Left forelimb (tissue), 1 donor: ENCODE measurements at places on chromosomes 7 and 10.

DNA sequence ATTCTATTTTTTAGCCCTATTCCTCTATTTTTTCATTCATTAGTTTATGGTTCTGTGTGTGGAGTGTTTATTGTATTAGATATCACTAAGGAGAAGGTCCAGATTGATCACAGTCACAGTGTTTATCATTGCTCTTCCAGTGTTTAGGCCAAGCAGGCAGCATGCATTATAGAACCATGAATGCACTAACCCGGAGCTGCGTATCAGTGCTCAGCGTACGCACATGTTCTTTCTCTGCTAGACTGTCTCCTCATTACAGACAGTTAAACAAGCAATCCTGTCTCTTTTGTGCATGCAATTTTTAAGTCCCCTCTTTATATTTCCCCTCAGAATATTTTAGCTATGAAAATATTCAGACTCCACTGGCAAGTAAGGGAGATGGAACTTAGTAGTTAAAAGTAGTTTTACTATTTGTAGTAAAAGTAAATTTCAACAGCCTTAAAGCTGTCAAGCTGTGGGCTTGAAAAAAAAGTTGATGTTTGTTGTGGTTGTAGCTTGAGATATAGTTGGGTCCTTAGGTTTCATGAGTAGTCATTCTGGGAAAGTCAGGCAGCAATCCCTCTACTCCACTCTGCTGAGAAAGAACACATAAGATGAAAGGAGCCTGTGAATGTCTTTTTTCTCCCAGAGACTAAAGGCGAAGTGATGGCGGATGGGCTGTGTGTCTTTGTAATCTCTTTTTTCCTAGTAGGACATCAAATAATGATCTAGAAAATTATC is 260.4 kb downstream of the CDK14 start:
- no peak for DNase-seq

- no peak for DNase-seq
Measured at GRCh38 chr10:593421-593820, 96.0 kb downstream of the DIP2C start.

- no peak for DNase-seq
Measured at GRCh38 chr7:136167991-136168390, 190.8 kb upstream of the MTPN start.

DNA sequence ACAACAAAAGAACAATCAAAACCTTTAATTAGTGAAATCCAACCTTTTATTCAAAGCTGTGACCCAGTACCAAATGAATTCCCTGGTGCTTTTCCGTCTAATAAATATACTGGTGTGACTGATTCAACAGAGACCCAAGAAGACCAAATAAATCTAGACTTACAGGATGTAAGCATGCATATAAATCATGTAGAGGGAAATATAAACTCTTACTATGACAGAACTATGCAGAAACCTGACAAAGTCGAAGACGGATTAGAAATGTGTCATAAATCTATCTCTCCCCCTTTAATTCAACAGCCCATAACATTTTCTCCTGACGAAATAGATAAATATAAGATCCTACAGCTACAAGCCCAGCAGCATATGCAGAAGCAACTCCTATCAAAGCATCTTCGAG is 540.6 kb upstream of the TEX47 start:
- no peak for DNase-seq

DNA sequence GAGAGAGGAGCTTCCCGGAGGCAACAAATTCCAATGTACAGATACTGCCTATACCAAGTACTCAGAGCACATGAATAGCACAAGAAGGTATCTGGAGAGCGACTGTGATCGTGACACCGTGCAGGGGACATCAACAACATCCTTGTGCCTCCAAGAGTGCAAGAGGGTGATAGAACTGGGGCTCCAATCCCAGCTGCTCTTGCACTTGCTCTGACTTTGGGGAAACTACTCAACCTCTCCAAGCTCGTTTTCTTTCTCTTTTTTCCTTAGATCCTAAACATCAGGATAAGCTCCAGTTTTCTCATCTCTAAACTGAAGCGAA is 12.1 kb downstream of the RFC2 start:
- DNase-seq, result no peak

DNA sequence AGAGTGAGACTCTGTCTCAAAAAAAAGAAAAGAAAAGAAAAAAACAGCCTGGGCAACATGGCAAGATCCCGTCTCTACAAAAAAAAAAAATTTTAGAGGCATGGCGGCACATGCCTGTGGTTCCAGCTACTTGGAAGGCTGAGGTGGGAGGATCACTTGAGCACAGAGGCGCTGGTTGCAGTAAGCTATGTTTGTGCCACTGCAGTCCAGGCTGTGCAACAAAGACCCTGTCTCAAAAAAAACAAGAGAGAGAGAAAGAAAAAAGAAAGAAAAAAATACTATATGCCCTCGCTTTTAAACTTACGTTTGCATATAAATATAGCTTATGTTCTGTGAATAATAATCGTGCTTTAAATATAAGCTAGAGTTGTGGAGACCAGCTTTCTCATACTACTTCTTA is 11.2 kb downstream of the HACD1 start:
- no peak for DNase-seq
